ENCODE measurements at places on chromosomes 3 and 15. TPM values are rescaled to one million over a fixed set of nuclear protein-coding genes. Genes with fewer than 3 reads are reported as not detected.

GRCh38 chr3:120072867-120073525 is 21.3 kb downstream of the GSK3B start:
- H3K27ac ChIP-seq: no peak overlapping the region
- H3K4me3 ChIP-seq: no peak overlapping the region
- no peaks in the 10 kb centered on the region for H3K27me3 ChIP-seq
- peaks cover 41% of the 10 kb centered on the region for H3K36me3 ChIP-seq
- H3K4me1 ChIP-seq: peaks cover 12% of the 10 kb centered on the region

DNA sequence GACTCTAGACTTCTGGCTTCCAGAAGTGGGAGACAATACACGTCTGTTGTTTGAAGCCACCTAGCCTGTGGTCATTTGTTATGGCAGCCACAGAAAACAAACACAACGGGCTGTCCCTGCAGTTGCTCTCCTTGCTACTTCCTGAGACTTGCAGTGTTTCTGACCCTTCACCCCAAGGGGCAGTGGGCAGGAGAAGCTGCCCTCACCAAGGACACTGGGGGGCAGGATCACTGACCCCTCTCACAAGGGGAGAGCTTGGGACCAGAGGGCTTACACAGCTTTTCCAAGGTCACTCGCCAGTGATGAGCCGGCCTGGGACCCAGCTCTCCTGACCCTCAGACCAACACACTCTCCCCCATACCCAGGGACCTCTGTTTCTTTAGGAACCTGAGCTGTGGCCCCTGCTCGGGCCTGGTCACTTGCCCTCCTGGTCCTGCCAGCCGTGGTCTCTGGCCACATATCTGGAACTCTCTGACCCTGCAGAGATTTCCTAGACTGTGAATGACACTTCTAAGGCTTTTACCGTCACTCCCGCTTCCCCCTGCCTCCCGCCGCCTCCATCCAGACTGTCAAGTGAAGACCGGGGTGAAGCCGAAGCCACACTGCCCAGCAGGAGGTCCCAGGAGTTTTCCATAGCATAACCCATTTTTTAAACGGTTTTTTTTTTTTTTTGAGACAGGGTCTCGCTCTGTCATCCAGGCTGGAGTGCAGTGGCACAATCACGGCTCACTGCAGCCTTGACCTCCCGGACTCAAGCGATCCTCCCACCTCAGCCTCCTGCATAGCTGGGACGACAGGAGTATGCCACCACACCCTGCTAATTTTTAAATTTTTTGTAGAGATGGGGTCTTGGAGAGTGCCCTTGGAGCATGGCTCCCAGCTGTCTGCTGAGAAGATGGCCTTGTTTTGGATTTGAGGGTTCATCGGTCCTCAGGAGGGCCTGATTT is 4.4 kb downstream of the ATP2B2 start:
- no peak overlapping the region for H3K4me3 ChIP-seq
- peaks cover 16% of the 10 kb centered on the region for H3K27me3 ChIP-seq
- H3K4me1 ChIP-seq: peaks cover 3% of the 10 kb centered on the region
- H3K36me3 ChIP-seq: no peaks in the 10 kb centered on the region
- DNase-seq: no peak

DNA sequence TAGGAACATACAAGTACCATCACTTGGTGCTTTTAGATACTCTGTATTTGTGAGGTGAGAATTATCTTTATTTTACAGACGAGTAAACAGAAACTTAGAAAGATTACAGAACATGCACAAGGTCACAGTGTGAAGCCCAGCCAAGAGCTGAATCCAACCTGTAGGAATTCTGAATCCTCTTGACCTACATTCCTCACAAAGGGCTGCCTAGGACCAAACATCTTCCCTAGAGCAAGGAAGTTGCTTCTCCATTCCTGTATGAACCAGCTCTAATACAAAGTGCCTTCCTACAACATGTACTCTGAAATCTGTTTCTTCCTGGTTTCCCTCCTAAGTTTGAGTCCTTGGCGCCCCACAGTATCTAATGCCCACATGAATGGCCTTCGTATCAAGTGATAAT is 2.9 kb downstream of the HDGFL3 start:
- H3K36me3 ChIP-seq: peaks cover 3% of the 10 kb centered on the region
- H3K4me3 ChIP-seq: no peak overlapping the region

GRCh38 chr3:45559560-45560118 is 34.9 kb upstream of the LIMD1 start:
- no peaks in the 10 kb centered on the region for H3K4me1 ChIP-seq
- no peaks in the 10 kb centered on the region for H3K36me3 ChIP-seq
- no peaks in the 10 kb centered on the region for H3K27me3 ChIP-seq
- H3K27ac ChIP-seq: no peak overlapping the region

DNA sequence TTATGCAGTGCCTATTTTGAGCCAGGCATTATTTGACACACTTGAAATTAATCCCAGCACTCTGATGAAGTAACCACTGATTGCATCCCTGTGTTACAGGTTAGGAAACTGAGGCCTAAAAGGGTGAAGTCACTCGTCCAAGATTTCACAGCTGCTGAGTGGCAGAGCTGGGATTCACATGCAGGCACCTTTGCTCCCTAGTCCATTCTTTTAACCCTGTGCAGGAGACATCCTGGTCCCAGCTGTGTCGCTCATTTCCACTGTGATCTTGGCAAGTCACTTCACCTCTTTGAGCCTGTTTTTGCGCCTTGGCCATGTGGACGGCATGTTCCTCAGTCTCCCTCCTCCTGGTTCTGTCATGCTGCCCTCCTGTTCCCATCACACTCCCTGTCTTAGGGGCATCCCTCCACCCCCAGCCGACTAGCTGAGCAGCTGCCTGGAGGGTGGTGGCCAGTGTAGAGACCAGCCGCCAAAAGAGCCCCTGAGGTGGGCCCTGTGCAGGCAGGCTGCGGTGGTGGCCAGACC is 70.6 kb downstream of the SMAD6 start:
- peaks cover 2% of the 10 kb centered on the region for H3K27me3 ChIP-seq
- no peak for DNase-seq
- H3K36me3 ChIP-seq: no peaks in the 10 kb centered on the region

GRCh38 chr15:81856634-81857026 is 189.2 kb downstream of the MEX3B start:
- no peaks in the 10 kb centered on the region for H3K27me3 ChIP-seq
- H3K4me1 ChIP-seq: no peaks in the 10 kb centered on the region
- no peak overlapping the region for H3K27ac ChIP-seq
- no peaks in the 10 kb centered on the region for H3K36me3 ChIP-seq
- no peak overlapping the region for H3K4me3 ChIP-seq
- DNase-seq: no peak

DNA sequence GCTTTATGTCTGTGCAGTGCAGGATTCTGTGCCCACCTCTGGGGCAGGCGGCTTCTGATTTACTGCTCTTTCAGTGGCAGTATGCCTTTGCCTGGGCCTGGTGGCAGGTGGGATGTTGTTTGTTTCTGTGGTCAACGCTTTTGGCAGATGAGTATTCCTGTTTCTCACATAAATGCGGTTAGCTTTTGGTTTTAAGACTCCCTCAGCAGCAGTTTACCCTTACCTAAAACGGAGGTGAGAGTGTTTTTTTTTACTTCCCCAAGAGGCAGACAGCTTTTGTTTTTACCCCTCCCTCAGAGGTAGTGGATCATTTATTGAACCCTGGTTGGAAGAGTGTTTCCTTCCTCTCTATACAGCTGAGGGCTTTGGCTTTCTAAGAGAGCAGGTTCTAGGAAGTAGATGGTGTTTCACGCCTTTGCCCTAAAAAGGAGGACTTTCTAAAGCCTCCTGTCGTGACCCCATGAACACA is 134.1 kb upstream of the PLSCR5 start:
- H3K27ac ChIP-seq: no peak overlapping the region
- H3K4me1 ChIP-seq: no peaks in the 10 kb centered on the region
- no peaks in the 10 kb centered on the region for H3K36me3 ChIP-seq
- H3K4me3 ChIP-seq: no peak overlapping the region
- no peaks in the 10 kb centered on the region for H3K27me3 ChIP-seq

DNA sequence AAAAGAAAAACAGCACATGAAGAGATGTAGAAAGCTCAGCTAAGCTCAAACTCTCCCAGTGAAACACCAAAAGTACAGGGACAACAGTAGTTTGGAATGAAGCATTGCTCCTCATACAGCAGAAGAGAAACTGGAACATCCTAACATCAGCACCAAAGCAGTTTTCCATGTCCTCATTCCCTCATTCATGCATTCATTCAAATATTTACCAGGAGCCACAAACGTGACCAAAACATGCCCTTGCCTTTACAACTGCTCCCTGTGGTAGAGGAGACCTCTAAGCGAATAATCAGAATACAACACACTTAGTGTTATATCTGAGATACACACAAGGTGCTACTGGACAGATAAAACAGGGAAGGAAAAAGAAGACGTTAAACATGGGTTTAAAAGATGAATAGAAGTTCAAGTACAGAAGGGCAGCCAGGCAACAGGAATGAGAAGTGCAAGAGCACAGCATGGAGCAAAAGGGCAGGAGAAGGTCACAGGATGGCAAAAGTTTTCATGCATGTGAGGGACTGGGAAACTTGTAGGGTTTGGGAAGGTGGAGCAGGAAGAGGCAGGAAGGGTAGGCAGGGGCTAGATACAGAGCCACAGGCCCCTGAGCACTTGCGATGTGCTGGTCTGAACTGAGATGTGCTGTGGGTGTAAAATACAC is 58.5 kb upstream of the LMCD1 start:
- no peaks in the 10 kb centered on the region for H3K4me1 ChIP-seq
- DNase-seq: no peak
- H3K4me3 ChIP-seq: no peak overlapping the region
- no peaks in the 10 kb centered on the region for H3K36me3 ChIP-seq
- H3K27me3 ChIP-seq: peaks cover 1% of the 10 kb centered on the region

GRCh38 chr3:134249296-134249841 is 1.3 kb downstream of the RYK start:
- H3K27me3 ChIP-seq: peaks cover 33% of the 10 kb centered on the region
- no peak overlapping the region for H3K27ac ChIP-seq
- peaks cover 26% of the 10 kb centered on the region for H3K4me1 ChIP-seq
- no peak for DNase-seq
- H3K4me3 ChIP-seq: peak overlapping the region; percentile 85
- peaks cover 3% of the 10 kb centered on the region for H3K36me3 ChIP-seq

DNA sequence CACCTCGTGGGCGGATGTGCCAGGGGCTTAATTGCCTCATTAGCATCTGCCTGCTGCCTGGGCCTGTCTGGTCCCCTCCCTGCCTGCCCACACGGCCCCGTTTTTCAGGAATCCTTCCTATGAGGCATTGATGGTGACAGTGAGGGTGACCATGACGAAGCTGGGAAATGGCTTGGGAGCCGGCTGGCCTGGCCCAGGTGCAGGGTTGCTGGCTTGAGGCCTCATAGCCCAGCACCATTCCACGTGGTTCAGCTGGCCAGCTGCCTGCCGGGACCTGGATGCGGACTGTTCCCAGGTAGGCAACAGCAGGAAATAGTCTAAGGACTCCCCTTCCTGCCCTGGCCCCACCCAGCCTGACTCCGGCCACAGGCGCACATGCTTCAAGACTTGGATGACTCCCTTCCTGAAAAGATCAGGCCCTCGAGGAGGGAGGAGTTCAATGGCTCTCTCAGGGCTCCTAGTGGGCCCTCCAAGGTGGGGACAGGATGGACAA is 8.9 kb upstream of the DUSP7 start:
- H3K27me3 ChIP-seq: no peaks in the 10 kb centered on the region
- DNase-seq: no peak
- H3K27ac ChIP-seq: no peak overlapping the region
- H3K4me1 ChIP-seq: peaks cover 13% of the 10 kb centered on the region
- no peaks in the 10 kb centered on the region for H3K36me3 ChIP-seq

- H3K4me3 ChIP-seq: no peak overlapping the region
- no peaks in the 10 kb centered on the region for H3K36me3 ChIP-seq
- DNase-seq: no peak
- H3K27me3 ChIP-seq: no peaks in the 10 kb centered on the region
- no peaks in the 10 kb centered on the region for H3K4me1 ChIP-seq
These were observed 175.9 kb downstream of the OTOL1 start for GRCh38 chr3:161672478-161672877.

- no peak overlapping the region for H3K27ac ChIP-seq
- peaks cover 8% of the 10 kb centered on the region for H3K36me3 ChIP-seq
- H3K4me3 ChIP-seq: no peak overlapping the region
- H3K27me3 ChIP-seq: no peaks in the 10 kb centered on the region
- no peak for DNase-seq
These were observed 72.7 kb downstream of the MB21D2 start for GRCh38 chr3:192844836-192845525.

DNA sequence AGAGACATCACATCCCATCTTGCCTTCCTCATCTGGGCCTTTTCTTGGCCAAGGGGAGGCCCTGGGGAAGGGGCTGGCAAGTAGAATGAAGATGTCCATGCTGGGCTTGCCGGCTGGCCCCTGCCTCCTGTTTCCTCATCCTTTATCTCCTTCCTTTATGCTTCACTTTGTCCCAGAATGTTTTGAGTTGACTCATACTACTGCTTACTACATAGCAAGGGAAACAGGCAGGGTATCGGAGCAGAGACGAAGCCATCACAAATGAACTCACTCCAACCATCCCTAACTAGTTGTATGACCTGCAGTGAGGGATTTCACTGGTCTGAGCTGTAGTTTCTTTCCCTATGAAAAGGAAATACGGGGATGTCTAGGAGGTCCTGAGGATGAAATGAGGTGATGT is 66.0 kb downstream of the CHDH start:
- H3K27me3 ChIP-seq: peaks cover 30% of the 10 kb centered on the region
- no peak overlapping the region for H3K27ac ChIP-seq

NANOGP8 gene
- not detected for total RNA-seq

PAQR5 gene
- not detected for total RNA-seq

SEC11A gene
- 139 TPM for total RNA-seq

CORO2B gene
- not detected for total RNA-seq

Data from activated CD4-positive, alpha-beta memory T cell treated with anti-CD3 and anti-CD28 coated beads, Interleukin-2, amount 10 ng/mL, durations not matched to agents 7 days and 5 days (primary cell).